Fibroblast of pulmonary artery (primary cell): ENCODE measurements at places on chromosomes 2 and 18.

GRCh38 chr2:19865151-19865550, 36.6 kb downstream of the TTC32 start:
- DNase-seq, result no peak

- no peak for DNase-seq
Measured at GRCh38 chr2:187783446-187783845, 229.2 kb upstream of the TFPI start.

- no peak for DNase-seq
Measured at GRCh38 chr2:117087535-117088291, 726.8 kb upstream of the DDX18 start.

GRCh38 chr2:7730990-7731389, 813.8 kb downstream of the RNF144A start:
- no peak for DNase-seq

GRCh38 chr2:40388161-40388560, 63.7 kb downstream of the SLC8A1 start:
- no peak for DNase-seq

GRCh38 chr2:56049233-56049845, 125.8 kb upstream of the EFEMP1 start:
- no peak for DNase-seq

DNA sequence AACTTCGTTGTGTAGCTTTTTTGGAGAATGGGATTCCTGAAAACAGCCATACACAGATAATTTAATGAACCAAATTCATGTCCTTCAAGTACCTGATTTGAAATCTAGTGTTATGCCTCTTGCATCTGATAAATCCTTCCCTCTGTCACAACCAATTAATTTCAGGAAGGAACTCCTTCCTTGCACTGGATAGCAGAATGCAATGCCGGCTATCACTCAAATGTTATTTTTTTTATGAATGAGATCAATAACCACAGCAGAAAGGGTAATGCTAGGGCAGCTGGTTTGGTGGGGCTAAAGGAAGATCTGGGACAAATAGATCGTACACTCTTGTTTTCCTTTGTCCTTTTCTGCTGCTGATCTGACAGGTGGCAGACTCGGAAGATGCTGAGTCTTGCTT, 899.5 kb upstream of the GYPC start:
- DNase-seq, result no peak

DNA sequence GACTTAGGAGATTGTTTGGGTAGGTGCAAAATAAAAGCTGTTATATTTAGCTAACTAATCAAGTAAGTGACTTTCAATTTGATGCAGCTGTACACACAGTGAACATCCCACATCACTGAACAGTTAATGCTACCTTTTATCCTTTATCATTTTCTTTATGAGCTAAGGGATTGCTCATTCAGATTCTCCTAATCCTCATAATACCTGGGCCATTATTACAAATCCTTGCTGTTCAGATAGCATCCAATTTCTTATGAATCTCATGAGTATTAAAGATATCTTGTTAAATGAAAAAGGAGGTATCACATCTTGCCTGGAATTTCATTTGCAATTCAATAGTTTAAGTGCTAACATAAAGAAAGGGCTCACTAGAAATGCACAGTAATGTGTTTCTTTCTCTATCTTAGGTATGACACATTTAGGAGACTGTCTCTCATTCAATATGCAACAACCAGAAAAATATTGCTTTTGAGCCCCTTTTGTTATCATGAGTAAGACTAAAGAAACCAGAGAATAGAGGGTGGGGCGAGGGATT, 918.5 kb downstream of the CBLN2 start:
- DNase-seq, result no peak

DNA sequence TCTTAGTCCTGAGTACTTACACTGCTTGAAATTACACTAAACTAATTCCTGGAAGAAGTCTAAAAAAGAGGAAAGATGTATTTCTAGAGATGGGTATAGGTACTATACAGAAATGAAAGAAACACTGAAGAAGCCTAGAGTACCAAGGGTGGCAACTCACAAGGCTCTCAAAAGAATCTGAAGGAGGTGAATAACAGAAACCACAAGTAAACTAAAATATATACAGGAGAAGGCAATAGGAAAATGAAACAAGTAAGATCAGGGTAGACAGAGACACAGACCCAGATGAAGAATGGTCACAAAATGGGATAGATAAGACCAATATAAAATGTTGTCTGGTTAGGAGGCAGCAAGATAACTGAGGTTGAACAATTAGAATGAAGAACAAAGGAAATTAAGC, 59.9 kb downstream of the USP37 start:
- no peak for DNase-seq

DNA sequence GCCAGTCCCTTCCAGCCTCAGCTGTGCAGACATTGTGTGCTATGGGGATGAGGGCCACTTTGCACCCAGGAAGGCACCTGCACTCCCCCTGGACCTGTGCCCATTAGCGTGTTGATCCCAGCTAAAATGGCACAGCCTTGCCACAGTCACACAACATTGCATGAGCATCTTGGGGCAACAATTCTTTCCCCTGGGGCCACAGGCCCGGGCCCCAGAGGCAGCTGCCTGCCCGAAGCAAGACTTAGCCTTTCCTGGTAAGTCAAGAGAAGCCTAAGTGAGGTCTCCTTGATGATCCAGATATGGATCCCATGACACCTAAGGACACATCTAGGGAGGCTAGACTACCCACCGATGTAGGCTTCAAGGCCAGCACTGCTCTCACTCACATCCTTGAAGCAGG, 202.1 kb downstream of the BCL11A start:
- DNase-seq, result no peak

DNA sequence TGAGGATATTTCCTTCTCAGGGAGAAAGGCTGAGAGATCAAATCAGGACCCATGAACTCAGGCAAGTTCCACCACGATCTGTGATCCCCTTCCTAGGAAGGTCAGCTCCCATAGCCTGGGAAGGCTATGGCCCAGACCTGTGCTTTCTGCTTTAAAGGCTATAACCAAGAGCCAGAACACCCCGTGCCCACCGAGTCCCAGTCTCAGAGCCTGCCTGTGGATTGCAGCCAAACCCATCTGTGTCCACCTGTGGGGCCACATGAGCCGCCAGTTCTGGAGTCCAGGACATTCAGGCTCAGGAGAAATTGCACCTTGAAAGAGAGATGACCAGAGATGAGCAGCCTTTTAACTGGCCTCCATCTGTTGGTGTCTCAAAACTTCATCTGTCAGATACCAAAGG, 46.9 kb downstream of the MAL start:
- no peak for DNase-seq

- no peak for DNase-seq
Measured at GRCh38 chr2:176156301-176156806, 753 bp upstream of the HOXD3 start.

DNA sequence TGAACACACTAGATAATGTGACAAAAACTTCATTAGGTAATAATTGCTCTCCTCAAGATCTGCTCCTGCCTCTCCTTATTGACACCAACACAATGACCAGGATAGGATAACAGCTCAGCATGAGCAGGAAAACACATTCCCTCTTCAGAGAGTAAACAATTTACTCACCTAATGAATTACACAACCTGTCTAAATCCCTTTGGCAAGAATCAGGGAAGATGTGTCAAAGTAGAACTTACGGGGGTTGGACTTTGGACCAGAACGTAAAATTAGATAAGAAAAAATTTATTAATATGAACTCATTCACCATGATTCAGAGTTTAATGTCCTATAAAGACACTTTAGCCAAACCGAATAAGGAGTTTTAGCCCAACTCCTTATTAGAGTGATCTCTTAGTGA, 512.2 kb downstream of the SATB2 start:
- DNase-seq, result no peak

GRCh38 chr18:10739152-10739551, 213.3 kb downstream of the NAPG start:
- peak; percentile 31 for DNase-seq

DNA sequence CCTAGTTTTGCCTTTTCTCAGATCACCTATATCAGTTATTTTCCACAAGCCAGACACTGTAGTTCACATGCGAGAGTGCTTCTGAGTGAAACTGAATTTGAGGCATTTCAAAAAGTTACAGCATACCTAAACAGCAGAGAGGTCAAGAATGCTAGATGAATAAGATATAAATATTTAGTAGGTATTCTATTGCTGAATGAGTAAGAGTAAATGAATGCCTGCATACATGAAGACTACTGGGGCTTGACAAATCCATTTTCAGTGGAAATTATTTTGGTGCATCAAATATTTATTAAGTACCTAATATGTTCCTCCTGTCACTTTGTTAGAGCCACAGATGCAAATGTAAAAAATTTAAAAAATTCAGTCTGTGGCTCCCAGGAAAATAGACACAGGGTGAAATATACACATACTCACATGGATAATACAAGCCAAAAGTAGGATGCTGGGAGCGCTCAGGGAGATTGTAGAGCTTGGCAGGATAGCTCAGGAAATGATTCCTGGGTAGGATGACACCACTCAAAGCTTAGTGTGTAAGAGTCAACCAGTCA, 27.6 kb upstream of the CDC42EP3 start:
- DNase-seq, result no peak

GRCh38 chr2:231727621-231728020, 19.3 kb downstream of the PTMA start:
- DNase-seq, result no peak

- no peak for DNase-seq
Measured at GRCh38 chr2:106899786-106900530, 14.0 kb upstream of the ST6GAL2 start.

- DNase-seq, result no peak
Measured at GRCh38 chr18:77168811-77169311, 36.3 kb upstream of the MBP start.

DNA sequence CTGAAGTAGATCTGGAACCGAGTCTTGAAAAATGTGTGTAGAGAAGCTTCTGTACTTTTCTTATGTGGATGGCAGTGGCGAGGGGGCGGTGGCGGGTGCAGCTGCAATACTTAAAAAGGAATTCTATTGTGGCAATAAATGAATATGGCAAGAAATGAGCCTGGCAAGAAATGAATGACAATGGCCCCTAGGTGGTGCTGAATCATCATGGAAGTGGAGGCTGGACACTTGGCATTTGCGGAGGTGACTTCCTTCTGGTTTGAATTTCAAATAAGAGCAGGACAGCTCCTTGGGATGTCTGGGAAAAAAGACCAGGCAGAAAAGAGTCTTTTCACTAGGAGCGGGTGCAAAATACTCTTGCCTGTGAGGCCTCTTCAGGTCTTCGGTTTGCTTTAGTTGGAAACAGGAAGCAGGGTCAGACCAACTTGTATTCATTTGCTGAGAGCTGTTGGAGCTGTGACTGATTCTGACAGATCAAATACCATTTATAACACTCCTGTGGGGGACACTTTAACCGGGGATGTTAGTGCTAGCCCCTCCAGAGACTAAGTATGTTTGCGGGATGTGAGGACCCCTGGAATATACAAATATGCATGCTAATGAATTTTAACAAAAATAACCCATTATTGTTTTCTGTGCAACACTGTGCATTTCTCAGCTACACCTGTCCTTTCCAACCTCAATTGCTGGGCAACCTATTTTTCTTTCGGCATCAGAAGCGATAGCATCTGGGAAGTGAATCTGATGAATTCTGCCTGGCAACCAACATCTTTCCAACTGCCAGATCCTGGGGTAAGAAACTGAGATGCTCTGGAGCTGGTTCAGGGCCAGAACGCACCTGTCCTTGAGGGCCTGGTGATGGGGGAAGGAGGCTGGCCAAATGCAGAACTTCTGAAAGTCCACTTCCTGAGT, 35.4 kb downstream of the FASTKD2 start:
- peak; percentile 84 for DNase-seq

- no peak for DNase-seq
Measured at GRCh38 chr2:200852605-200853004, 11.9 kb downstream of the CLK1 start.

- no peak for DNase-seq
Measured at GRCh38 chr2:6103949-6104348, 411.8 kb downstream of the SOX11 start.

DNA sequence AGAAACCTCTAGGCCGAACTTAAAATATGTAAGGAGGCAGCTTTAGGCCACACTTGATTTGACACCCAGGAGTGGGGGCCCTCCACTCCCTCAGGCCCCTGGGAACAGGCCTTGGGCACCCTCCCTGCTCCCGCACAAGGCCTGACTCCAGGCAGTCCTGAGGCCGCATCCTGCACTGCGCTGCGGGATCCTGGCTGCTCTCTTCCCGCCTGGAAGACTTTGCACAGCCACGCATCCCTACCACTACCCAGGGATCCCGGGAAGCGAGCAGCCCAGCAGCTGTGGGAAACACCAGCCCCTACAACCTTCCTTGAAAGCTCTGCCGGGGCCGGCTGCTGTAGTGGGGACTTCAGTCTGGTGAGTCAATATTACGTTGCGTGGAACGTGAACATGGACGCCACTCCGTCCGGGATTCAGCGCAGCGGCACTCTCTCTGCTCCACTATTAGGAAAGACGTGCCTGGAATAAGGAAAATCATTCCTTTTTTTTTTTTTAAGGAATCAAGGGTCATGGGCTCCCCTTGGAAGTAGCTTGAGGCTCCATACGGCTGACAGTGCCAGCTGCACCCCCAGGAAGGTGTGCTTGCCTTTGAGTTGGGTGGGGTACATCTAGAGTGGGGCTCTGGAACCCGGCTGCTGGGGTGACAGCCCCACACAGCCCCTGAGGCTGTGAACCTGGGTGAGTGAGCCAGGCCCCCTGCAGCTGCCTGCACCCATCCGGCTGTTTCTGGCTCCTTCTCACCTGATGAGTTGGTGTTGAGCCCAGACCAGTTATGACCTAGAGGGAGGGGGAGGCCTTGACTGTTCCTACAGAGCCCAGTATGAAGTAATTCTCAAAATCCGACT, 119.2 kb upstream of the TMEM18 start:
- no peak for DNase-seq

DNA sequence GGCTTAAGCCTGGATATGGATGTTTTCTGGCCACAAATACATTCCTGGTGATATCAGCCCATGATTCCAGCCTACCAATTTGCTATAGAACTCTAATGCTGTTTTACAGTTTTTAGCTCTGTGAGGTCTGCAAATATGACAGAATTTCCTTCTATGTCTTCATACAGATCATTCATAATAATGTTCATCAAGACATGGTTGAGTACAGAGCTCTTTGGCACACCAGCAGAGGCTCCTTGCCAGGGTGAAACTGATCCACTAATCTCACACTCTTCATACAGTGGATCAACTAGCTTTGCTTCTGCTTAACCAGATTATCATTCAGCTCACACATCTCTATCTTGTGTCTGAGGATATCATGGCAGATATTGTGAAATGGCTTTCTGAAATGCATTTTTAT, 672.1 kb downstream of the STK39 start:
- DNase-seq, result no peak
